Activated T-cell treated with anti-CD3 and anti-CD28 coated beads, Interleukin-2, amount 50 U/mL, for 72 hours (primary cell): ENCODE measurements at places on chromosomes 13 and 19.

GRCh38 chr19:6963244-6963852, 57.9 kb downstream of the MBD3L2B start:
- DNase-seq, result no peak

- DNase-seq, result no peak
Observed at GRCh38 chr13:40252676-40253075, 413.8 kb downstream of the FOXO1 start.

DNA sequence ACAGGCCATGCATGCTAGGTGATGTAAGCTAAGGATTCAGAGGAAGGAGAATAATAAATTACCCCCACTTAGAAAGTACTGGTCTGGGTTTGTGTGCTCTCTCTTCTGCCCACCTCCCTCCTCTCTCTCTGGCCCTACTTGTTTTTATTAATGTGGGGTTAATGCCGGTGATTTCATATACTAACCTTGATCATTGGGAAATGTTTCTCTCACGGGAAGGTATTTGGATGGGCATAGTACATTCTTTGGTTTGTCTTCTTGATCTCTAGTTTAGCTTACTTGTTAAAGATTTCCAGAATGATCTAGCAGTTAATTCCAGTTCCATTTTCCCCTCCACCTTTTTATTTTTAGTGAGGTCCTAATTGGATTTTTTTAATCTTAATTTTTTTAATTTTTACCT, 24.6 kb downstream of the ARHGAP35 start:
- no peak for DNase-seq

DNA sequence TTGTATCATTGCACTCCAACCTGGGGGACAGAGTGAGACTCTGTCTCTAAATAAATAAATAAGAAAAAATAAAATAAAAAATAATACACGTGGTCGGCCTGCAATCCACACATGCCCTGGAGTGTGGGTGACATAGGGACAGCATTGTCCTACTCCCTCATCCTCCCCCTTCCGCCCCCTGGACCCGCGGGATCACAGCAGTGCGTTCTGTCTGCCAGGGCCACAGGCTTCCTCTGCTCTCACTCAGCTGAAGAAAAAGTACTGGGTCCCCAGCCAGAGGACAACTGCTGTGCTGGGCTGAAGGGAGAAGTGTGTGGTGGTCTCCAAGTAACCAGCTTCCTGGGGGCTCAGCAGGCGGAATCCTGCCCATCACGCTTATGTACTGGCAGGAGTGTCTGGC, 6.3 kb downstream of the BCAT2 start:
- no peak for DNase-seq

DNA sequence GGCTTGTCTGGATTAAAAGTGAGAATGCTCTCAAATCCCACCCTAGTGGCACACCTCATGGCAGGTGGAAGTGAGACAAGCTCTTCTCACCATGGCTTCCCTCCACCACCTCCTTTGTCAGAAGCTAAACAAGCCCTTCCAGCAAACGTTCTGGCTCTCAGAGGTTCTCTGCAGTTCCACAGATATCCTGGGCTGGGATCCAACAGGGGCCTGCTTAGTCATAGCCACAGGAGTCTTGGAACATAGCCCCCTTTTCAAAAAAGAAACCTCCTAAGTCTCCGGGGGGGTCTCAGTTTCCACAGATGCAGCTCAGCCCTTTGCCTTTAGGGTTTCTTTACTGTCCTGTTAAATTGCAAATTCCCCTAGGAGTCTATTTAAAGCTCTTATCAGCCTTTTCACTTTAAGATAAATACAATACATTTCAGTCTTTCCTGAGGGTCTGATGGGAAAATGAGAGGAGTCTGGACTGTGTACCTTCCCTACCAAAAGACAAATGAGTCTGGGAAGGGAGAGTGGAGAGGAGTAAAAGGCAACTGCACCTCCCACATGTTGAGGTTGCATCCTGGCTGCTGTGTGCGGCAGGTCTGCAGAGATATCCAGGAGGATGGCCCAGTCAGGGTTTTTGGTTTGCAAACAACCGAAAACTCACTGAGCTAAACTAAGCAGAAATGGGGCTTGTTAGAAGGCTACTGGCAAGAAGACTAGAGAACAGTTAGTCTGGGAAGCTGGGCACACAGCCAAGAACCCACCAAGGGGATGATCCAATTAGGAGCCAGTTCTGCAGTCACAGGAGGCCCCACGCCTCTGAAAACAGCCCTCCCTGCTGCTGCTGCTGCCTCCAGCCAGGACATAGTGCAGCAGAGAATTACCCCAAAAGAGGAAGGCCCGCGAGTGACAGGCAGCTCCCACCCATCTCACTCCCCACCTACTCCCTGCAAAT, 41.4 kb upstream of the SERP2 start:
- no peak for DNase-seq

GRCh38 chr19:32363175-32363574, 17.8 kb downstream of the ZNF507 start:
- no peak for DNase-seq

GRCh38 chr13:79466872-79467271, 14.1 kb upstream of the NDFIP2 start:
- no peak for DNase-seq

DNA sequence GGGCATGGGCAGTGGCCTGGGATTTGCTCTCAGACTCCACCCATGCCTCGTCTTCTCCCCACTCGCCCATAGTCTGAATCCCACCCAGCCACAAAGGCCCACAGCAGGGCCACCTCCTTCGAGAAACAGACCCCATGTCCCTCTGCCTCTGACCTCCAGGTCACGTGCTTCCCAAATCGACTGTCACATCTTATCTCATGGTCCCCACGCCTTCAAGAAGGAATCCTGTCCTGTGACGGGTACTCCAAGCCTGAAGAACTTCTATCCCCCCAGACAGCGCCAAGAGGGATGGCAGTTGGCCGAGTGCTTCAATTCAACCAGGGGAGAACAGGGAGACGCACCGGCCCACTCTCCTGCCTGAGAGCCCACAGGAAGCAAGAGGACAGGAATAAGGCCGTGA, 16.5 kb downstream of the MLLT1 start:
- no peak for DNase-seq

DNA sequence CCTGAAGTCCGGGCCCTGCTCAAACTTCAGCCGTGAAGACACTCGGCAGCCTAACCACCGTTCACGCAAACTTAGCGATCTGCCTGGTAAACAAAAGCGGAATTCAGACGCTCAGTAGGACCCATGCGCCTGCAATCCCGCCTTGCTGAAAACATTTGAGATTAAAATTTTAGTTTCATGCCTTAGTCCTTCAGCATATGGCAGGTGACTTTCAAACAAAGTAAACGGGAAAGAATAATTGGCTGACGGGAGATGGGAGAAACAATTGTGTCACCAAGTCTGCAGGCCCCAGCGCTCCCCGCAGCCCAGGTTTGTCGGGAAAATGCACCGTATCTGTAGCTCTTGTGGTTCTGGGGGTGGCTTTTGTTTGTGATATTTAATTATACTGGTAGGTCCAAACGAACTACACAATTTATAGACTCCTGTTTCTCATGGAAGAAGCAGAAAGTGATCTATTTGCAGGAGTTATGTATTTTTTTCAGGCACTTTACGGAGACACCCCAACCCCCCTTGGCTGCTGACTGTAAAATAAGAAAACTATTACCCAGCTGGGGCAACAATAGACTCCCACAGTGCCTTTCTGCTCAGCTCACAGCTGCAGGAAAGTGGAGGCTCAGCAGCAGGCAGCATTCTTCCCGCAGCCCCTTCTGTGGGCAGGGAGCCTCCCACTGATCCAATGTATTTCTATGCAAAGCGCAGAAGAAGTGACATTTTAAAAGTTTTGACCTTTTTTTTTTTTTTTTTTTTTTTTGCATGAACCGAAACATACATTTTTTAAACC, 94.8 kb downstream of the SOX1 start:
- no peak for DNase-seq

DNA sequence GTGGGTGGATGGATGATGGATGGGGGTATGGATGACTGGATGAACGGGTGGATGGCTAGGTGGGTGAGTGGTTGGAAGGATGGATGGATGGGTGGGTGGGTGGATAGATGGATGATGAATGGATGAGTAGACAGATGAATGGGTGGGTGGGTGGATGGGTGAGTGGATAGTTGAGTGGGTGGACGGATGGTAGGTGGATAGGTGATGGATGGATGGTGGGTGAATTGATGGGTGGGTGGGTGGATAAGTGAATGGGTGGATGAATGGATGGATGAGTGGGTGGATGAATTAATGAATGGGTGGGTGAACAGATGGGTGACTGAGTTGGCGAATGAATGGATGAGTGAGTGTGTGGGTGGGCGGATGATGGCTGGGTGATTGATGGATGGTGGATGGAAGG, 4.9 kb downstream of the SMIM24 start:
- no peak for DNase-seq

DNA sequence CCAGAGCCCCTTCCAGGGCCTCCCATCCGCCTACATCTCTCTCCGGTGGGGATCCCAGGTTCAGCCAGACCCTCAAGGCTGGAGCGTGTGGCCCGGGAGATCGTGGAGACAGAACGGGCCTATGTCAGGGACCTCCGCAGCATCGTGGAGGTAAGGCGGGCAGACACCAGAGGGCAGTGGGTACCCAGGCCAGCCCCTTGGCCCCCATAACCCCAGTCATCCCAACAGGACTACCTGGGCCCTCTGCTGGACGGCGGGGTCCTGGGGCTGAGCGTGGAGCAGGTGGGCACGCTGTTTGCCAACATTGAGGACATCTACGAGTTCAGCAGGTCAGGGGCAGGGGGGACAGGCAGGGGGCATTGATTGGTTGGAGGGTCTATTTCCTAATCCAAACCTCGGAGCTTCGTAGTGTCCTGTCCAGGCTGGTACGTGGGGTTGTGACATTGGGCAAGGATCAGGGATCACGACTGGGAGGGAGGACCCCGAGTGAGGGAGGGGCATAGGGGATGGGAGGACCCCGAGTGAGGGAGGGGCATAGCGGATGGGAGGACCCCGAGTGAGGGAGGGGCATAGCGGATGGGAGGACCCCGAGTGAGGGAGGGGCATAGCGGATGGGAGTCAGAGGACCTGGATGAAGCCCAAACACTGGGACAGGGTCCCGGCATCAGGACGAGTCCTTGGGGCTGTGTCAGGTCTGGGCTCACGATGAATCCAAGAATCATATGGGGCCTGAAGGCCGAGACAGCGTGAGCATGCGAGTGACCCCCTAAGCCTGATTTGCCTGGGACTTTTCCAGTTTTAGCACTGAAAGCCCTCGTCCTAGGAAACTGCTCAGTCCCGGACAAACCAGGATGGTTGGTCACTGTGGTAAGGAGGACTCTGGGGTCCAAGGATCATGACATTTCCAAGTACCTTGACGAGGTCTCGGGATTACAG, 2.9 kb downstream of the PLEKHG2 start:
- DNase-seq, result no peak

DNA sequence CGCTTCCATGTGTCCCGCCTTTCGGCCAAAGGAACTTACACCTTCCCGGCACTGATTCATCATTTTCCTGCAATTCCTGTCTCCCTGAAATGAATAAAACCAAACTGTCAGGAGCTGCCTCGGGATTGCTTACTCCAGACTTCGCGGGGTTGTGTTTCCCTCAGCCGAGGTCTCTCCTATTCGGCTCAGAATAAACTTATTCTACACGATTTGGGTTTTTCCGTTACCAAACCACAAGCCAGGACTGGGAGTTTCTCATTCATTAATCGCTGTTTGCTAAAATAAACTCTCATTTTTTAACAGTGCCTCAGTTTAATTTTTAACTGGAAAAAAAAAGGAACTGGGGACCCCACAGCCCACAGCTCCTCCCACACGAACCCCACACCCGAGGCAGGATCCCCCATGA, 667 bp downstream of the ZNF878 start:
- DNase-seq, result no peak

- no peak for DNase-seq
Observed at GRCh38 chr13:28409648-28410047, 85.3 kb downstream of the FLT1 start.

GRCh38 chr13:44317752-44318151, 55.9 kb upstream of the SERP2 start:
- DNase-seq, result no peak

DNA sequence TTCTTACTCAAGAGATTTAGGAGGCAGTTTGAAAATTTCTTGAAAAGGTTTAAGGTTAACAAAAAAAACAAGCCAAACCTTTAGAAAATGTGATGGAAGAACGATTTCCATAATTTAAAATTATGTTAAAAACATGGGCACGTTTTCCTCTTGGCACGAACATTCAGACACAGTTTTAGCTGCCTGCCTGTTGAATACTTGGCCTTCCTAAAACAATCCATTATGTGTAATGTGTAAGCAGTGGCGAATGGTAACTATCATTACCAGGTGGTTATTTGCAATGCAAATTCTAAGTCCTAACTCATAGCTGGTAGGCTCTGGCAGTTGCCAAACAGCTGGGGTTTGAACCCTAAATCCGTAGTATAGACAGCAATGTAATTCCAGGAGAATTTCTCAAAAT, 1425.7 kb upstream of the SLC10A2 start:
- no peak for DNase-seq

DNA sequence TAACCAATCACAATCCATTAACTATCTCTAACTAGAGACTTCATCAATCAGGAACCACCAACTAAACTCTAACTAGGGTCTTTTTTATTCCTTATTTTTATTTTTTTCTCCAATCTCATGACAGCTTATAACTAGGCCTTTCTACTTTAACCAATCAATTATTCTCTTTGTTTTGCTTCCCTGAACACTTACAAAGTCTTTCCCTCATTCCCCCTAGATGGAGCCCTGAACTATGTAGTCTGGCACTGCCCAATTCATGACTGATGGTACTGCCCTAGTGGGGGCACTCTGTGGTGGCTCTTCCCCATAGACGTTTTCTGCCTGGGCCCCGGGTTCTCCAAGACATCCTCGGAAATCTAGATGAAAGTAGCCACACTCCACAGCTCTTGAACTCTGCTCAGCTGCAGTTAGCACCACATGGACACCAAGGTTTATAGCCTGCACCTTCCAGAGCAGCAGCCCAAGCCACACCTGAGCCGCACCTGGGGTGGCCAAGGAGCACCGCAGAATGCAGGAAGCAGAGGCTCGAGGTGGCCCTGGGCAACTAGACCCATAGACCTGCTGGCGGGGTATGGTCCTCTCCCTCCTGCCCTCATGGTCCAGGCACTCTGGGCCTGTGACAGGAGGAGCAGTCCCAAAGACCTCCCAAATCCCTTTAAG, 6.6 kb downstream of the ATP7B start:
- DNase-seq, result no peak

DNA sequence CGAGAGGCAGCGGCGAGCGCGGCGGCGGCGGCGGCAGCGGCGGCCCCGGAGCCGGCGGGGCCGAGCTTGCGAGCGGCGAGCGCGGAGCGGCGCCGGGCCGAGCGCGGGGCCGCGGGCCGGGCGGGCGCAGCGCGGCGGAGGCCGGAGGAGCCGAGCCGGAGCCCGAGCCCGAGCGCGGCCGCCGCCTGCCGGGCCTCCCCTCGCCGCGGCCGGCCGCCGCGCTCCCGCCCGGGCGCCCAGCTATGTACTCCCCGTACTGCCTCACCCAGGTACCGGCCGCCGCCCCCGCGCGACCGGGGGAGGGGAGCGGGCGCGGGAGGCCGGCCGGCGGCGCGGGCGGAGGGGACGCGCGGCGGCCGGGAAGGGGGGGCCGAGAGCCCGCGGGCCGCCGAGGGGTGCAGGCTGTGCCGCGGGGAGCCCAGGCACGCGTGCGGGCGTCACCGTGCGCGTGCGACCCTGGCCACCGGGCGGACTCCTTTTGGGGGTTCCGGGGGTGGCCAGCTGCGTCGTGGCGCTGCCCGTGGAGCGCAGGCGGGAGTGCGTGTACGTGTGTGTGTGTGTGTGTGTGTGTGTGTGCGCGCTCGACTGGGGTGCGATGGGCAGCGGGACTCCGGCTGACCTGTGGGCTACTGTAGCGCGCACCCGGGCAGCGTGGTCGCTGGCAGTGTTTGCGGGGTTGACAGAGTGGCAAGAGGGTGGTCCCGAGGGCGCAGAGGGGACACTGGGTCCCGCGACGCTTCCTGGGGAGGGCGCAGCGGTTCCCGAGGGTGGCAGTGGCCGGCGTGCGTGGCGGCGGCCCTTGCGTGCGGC, 526 bp downstream of the NFIX start:
- DNase-seq, result no peak
